ENCODE measurements at places on chromosomes 7 and 10.

- DNase-seq: no peak
Measured at GRCh38 chr10:109889867-109890266, 33.4 kb downstream of the XPNPEP1 start.

- DNase-seq: peak; percentile 52
Measured at GRCh38 chr10:14586901-14587300, 187.8 kb downstream of the FAM107B start.

- DNase-seq: no peak
Measured at GRCh38 chr7:102146122-102146521, 140.5 kb upstream of the SH2B2 start.

DNA sequence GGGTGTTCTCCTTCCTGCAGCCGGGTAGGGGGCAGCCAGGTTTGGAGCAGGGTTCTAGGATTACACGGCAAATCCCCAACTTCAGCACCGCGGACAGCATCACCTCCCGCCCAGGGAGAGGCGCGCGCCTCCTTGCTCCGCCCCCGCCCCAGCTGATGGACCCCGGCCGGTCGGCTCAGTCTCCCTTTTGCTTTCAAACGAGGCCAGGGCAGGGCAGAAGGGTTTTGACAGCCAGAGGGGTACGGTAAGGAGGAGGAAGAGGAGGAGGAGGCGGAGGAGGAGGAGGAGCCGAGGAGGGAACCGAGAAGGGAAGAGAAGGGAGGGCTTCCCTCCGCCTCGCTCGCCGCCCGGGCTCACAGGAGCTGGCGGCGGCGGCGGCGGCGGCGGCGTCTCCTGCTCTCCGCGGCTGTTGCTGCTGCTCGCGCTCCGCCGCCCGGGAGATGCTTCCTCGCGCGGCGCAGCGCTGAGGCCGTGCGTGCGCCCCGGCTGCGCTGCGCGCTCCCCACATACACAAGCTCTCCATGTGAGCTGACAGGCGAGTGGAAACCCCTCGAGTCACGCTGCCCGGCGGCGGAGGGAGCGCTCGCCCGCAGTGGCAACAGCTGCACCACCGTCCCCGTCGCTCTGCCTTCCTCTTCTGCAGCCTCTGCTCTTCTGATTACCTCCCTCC, 615 bp upstream of the CNTNAP2 start:
- peak; percentile 44 for DNase-seq

GRCh38 chr10:95560278-95561176, 644 bp downstream of the SORBS1 start:
- DNase-seq: peak; percentile 63

DNA sequence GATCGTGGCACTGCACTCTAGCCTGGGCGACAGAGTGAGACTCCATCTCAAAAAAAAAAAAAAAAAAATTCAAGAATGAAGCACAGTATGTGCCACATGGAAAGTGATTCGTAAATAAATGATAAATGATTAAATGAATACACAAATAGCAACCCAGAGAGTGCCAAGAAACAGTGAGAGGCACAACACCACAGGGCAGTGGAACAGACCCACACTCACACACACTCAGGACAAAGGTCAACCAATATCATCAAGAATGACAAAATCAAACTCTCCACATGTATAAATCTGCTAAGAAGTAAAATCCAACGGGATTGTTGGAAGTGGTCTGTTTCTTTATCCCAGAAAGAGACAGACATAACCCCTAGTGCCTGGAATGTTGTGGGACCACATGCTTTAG, 77.4 kb downstream of the HTR7 start:
- no peak for DNase-seq

- no peak for DNase-seq
Measured at GRCh38 chr7:155732286-155732685, 80.0 kb downstream of the SHH start.
